ENCODE measurements at places on chromosomes 12 and 14. TPM values are rescaled to one million over a fixed set of nuclear protein-coding genes. Genes with fewer than 3 reads are reported as not detected.

DNA sequence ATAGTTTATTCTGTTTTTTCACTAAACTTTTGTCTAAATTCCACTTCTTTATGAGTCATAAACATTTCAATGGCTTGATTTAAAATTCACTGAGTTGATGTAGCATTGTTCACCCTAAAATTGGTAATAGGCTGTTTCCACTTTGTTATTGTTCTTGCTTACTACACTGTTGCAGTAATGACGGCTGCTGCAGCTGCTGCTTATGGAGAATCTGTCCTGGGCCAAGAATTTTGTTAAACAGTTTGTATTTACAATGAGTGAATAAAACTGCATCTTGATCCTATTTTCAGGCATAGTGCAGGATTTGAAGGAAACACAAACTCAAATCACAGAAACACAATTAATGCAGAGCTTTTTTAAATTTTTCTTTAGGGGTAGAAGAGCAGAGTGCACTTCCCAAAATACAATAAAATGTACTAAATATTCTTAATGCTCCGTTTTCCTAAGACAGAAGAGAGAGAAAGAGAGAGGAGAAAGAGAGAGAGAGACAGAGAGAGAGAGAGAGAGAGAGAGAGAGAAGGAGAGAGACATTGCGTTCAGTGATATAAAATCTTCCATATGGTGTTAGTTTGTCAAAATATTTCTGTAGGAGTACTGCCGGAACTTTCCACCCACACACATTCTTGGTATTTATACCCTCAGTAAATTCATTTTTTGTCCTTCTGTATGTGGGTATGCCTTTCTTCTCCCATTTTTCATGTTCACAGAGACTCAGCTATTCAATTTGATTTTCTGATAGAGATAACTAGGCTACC is 266.4 kb downstream of the LRFN5 start:
- no peaks in the 10 kb centered on the region for H3K36me3 ChIP-seq
- H3K27ac ChIP-seq, result no peak overlapping the region
- DNase-seq, result no peak
- no peaks in the 10 kb centered on the region for H3K27me3 ChIP-seq

DNA sequence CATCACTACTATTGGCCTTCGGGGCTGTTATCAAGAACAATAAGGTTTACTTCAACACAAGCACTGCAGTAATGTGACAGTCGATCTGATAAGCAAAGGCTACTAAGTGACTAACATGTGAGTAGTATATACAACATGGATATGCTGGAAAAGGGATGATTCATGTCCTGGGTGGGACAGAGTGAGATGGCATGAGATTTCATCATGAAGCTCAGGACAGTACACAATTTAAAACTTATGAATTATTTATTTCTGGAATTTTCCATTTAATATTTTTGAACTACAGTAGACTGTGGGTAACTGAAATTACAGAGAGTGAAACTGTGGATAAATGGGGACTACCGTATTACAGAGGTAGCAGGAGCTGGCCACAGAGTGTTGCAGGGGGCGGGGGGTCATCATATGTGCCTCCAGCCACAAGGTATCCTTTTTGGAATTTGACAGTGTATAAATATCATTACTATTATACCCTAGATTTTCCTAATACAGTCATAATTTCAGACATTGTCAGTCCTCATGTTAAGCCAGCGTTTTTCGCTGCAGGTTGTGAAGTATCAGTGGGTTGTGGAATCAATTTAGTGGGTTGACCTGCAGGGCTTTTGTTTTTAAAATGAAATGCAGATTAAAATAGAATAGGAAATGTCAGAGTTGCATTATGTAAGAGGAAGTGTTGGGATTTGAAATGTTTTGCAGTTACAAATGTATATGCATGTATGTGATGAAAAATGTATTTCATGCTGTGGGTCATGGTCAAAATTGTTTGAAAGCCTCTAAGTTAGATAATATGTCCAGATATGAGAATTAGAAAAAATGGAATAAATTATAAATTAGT is 148.0 kb upstream of the NUDT4 start:
- H3K4me1 ChIP-seq, result no peaks in the 10 kb centered on the region
- H3K36me3 ChIP-seq, result no peaks in the 10 kb centered on the region
- no peak overlapping the region for H3K4me3 ChIP-seq
- H3K27me3 ChIP-seq, result no peaks in the 10 kb centered on the region

EPYC gene
- not detected for total RNA-seq

E2F7 gene
- total RNA-seq, result 1.5 TPM

TGFB3 gene
- total RNA-seq, result 6.5 TPM

KLHDC1 gene
- 11.1 TPM for total RNA-seq

DUSP16 gene
- 44.2 TPM for total RNA-seq

RFLNA gene
- not detected for total RNA-seq

NKX2-1 gene
- 249 TPM for total RNA-seq

Data from upper lobe of left lung (tissue), 6 donors.